Left lobe of liver (tissue), 2 donors: ENCODE measurements at places on chromosomes 7 and 10. TPM values are rescaled to one million over a fixed set of nuclear protein-coding genes. Genes with fewer than 3 reads are reported as not detected.

Gene CLDN3
- total RNA-seq, result 28.9 TPM

Gene TMUB1
- total RNA-seq, result 60.4 TPM

Gene RAPGEF5
- 21.2 TPM for total RNA-seq

Gene C10orf62
- total RNA-seq, result 3.7 TPM

Gene DDC
- total RNA-seq, result 48.6 TPM
